Activated T-cell treated with anti-CD3 and anti-CD28 coated beads, Interleukin-2, amount 50 U/mL, for 72 hours (primary cell): ENCODE measurements at places on chromosomes 11 and 22. TPM values are rescaled to one million over a fixed set of nuclear protein-coding genes. Genes with fewer than 3 reads are reported as not detected.

DNA sequence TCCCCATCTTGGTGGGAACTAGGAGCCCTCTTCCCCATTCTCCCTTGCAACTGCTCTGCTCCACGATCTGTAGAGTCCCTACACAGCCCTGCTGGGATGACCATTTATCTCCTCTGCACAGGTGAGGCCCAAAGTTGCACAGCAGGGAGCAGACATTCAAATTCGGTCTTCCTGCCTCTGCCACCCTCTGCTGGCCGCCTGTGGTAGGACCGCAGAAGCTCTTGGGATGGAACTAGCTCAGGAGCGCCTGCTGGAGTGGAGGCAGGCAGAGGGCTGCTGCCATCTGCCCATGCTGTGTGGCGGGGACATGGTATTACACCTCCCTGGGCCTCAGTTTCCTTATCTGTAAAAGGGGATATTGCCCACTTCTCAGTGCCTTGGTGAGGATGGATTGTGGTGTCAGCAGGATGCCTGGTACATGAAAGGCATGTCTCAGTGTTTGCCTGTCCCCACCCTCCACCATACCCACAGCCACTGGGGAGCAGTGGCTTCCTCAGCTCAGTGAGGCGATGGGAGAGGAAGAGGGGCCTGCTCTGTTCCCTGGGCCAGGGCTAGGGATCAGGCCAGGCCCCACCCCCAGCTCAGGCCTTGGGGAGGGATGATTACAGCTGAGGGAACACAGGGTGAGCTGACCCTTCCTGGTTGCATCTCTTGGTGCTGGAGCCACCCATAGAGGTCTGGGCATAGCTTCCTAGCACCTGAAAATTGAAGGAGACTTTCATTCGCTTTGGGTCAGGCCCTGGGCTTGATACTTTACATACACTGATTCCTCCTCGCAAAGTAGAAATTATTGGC lies 11.3 kb upstream of the OMP start:
- no peak overlapping the region for H3K4me3 ChIP-seq
- H3K36me3 ChIP-seq: no peaks in the 10 kb centered on the region
- peak; percentile 79 for DNase-seq
- no peak overlapping the region for H3K27ac ChIP-seq
- H3K27me3 ChIP-seq: no peaks in the 10 kb centered on the region

DNA sequence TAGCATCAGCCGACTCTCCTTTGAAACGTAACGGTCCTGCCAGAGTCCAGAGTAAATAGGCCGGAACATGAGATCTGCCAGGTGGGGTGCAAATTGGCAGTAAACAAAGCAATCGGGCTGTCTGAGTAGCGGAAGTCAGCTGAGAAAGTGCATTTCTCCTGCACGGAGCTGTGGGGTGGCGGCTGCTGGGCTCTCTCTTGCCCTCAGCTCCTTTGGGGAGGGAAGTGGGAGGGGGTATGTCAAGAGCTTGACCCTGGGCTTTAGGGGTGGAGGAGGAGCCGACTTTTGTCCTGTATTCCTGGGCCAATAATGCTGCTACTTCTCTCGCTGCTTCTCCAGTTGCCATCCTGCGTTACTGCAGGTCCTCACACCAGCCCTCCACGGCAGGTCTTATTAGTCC lies 11.6 kb downstream of the GRIK4 start:
- H3K36me3 ChIP-seq: no peaks in the 10 kb centered on the region
- peaks cover 6% of the 10 kb centered on the region for H3K27me3 ChIP-seq
- H3K4me3 ChIP-seq: no peak overlapping the region
- no peak overlapping the region for H3K27ac ChIP-seq
- DNase-seq: no peak

- H3K4me1 ChIP-seq: peaks cover 49% of the 10 kb centered on the region
- no peak overlapping the region for H3K4me3 ChIP-seq
- H3K27ac ChIP-seq: no peak overlapping the region
- H3K27me3 ChIP-seq: no peaks in the 10 kb centered on the region
Observed at GRCh38 chr11:3885855-3886254, 30.4 kb downstream of the STIM1 start.

- peaks cover 47% of the 10 kb centered on the region for H3K4me1 ChIP-seq
- H3K36me3 ChIP-seq: no peaks in the 10 kb centered on the region
- H3K4me3 ChIP-seq: peak overlapping the region; percentile 99
Observed at GRCh38 chr22:49853981-49854831, 562 bp downstream of the ZBED4 start.

- H3K4me3 ChIP-seq: no peak overlapping the region
- H3K36me3 ChIP-seq: no peaks in the 10 kb centered on the region
- H3K4me1 ChIP-seq: peaks cover 7% of the 10 kb centered on the region
- DNase-seq: no peak
Observed at GRCh38 chr11:117303646-117304315, 12.3 kb downstream of the BACE1 start.

- H3K4me3 ChIP-seq: no peak overlapping the region
- no peaks in the 10 kb centered on the region for H3K4me1 ChIP-seq
- H3K36me3 ChIP-seq: no peaks in the 10 kb centered on the region
- H3K27ac ChIP-seq: no peak overlapping the region
Observed at GRCh38 chr22:47011131-47011858, 248.8 kb downstream of the TBC1D22A start.

DNA sequence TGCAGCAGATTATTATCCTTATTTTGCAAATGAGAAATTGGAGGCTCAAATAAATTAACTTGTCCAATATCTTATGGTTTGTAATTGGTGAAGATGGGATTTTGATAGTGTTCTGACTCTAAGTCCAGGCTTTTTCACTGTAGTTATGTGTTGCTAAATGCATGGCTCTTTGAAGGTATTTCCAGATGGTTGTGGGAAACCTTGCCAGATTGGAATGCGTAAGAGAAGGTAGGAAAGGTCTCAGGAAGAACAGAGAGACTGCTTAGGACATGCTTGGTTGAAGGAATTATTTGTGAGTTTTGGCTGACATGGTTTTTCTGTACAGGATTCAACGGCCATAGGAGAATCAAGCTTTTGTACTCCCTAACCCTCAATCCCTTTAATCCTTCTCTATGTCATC lies 108.6 kb downstream of the STIM1 start:
- peaks cover 89% of the 10 kb centered on the region for H3K4me1 ChIP-seq
- DNase-seq: no peak
- H3K4me3 ChIP-seq: no peak overlapping the region
- peaks cover 5% of the 10 kb centered on the region for H3K36me3 ChIP-seq

B4GALNT4 gene
- total RNA-seq: 2.7 TPM

GRCh38 chr11:93279851-93280347 lies 50.6 kb upstream of the DEUP1 start:
- H3K36me3 ChIP-seq: no peaks in the 10 kb centered on the region
- no peak overlapping the region for H3K4me3 ChIP-seq
- no peaks in the 10 kb centered on the region for H3K27me3 ChIP-seq

GRCh38 chr22:41684194-41684593 lies 4.5 kb downstream of the SNU13 start:
- H3K27ac ChIP-seq: peak overlapping the region; percentile 86
- DNase-seq: no peak
- H3K4me1 ChIP-seq: peaks cover 55% of the 10 kb centered on the region
- H3K36me3 ChIP-seq: peaks cover 11% of the 10 kb centered on the region
- H3K27me3 ChIP-seq: no peaks in the 10 kb centered on the region

DNA sequence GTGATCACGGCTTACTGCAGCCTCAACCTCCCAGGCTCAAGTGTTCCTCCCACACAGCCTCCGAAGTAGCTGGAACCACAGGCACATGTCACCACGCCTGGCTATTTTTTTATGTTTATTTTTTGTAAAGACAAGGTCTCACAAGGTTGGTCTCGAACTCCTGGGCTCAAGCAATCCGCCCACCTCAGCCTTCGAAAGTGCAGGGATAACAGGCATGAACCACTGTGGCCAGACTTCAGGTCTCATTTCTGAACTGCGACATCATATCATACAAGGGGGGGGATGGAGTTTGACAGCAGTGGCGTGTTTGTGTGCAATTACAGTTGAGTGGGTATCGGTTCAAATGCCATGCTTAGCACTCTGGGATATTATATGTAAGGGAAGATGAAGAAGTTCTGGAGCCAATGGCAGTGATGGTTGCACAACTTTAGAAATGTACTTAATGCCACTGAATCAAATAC lies 6.9 kb downstream of the NAALADL1 start:
- peak; percentile 13 for DNase-seq
- H3K36me3 ChIP-seq: no peaks in the 10 kb centered on the region
- no peaks in the 10 kb centered on the region for H3K27me3 ChIP-seq
- no peak overlapping the region for H3K27ac ChIP-seq

DNA sequence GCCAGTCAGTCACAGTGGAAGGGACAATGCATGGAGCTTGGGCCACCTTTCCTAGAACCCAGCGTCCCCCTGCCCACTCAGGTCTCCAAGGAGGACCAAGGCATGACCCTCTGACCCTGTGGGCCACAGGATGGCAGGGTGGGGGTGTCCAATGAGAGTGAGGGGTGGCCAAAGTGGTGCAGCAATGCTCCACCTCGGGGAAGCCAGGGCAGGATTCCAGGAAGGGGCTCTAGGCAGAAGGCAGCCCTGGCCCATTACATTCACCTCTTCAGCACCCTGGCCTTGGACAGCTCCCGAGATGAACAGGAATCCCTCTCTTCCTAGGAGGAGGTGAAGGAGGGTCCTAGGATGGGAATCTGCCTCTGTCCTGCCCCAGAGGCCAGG lies 597.5 kb downstream of the BRD1 start:
- H3K27me3 ChIP-seq: peaks cover 5% of the 10 kb centered on the region
- DNase-seq: no peak
- H3K36me3 ChIP-seq: no peaks in the 10 kb centered on the region
- H3K27ac ChIP-seq: no peak overlapping the region

- peaks cover 9% of the 10 kb centered on the region for H3K4me1 ChIP-seq
- H3K27ac ChIP-seq: no peak overlapping the region
- H3K27me3 ChIP-seq: no peaks in the 10 kb centered on the region
- no peak overlapping the region for H3K4me3 ChIP-seq
- no peaks in the 10 kb centered on the region for H3K36me3 ChIP-seq
Observed at GRCh38 chr22:17232406-17232805, 13.2 kb upstream of the ADA2 start.

OR5B17 gene
- total RNA-seq: not detected

- no peaks in the 10 kb centered on the region for H3K36me3 ChIP-seq
- H3K4me1 ChIP-seq: no peaks in the 10 kb centered on the region
- DNase-seq: no peak
- no peaks in the 10 kb centered on the region for H3K27me3 ChIP-seq
- H3K27ac ChIP-seq: no peak overlapping the region
Observed at GRCh38 chr11:130649801-130650200, 201.4 kb downstream of the ADAMTS15 start.

- no peak overlapping the region for H3K27ac ChIP-seq
- peaks cover 15% of the 10 kb centered on the region for H3K27me3 ChIP-seq
- H3K4me1 ChIP-seq: no peaks in the 10 kb centered on the region
- H3K4me3 ChIP-seq: no peak overlapping the region
- no peaks in the 10 kb centered on the region for H3K36me3 ChIP-seq
- DNase-seq: no peak
Observed at GRCh38 chr11:33451364-33451763, 194.2 kb downstream of the HIPK3 start.

GRCh38 chr11:10866893-10867331 lies 9.1 kb upstream of the ZBED5 start:
- H3K4me1 ChIP-seq: peaks cover 37% of the 10 kb centered on the region
- H3K27ac ChIP-seq: no peak overlapping the region
- H3K4me3 ChIP-seq: no peak overlapping the region
- no peak for DNase-seq
- H3K36me3 ChIP-seq: peaks cover 3% of the 10 kb centered on the region

DNA sequence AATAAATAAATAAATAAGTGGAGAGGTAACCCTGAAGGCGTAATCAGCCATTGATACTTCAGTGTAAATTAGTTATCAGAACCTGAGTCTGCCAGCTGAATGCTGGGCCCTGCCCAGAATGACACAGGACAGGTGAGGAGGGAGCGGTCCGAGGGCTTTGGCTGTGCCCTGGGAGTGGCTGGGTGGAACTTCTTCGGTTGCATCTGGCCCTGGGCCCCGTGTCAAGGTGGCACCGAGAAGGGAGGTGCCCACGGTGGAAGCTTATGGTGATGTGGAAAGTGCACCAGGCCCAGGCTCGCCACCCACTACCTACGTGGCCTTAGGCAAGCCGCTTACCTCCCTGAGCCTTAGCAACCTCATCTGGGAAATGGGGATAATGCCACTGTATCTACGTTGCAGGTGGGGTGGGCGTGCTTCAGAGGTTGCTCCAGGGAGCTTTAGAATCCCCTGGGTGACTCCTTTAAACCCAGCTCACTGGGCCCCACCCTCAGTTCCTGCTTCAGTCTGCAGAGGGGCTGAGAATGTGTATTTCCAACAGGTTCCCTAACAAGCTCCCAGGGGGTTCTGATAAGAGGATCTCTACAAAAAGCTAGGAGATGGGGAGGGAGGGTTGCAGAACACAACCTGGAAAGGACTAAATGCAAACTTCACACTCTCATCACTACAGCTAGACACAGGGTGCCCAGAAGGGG lies 38.8 kb downstream of the TXN2 start:
- H3K36me3 ChIP-seq: no peaks in the 10 kb centered on the region
- H3K4me1 ChIP-seq: peaks cover 49% of the 10 kb centered on the region
- no peak overlapping the region for H3K4me3 ChIP-seq
- no peak for DNase-seq

GRCh38 chr11:29956076-29956556 lies 60.7 kb downstream of the KCNA4 start:
- no peaks in the 10 kb centered on the region for H3K27me3 ChIP-seq
- DNase-seq: no peak
- no peak overlapping the region for H3K27ac ChIP-seq
- H3K36me3 ChIP-seq: peaks cover 3% of the 10 kb centered on the region

MS4A3 gene
- not detected for total RNA-seq

DNA sequence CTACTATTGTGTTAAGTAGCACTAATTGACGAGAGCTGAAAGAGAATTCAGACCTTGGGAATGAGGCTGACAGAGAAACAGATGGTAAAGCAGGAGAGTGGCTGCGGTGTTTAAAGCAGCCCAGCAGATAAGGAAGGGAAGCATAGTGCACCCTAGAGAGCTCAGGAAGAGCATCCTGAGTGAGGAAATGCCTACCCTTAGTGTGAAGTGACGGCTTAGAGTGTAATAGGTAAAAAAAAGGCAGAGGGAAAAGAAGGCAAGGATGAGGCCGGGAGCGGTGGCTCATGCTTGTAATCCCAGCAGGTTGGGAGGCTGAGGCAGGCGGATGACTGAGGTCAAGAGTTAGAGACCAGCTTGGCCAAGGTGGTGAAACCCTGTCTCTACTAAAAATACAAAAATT lies 22.4 kb upstream of the ETS1 start:
- peaks cover 59% of the 10 kb centered on the region for H3K4me1 ChIP-seq
- H3K36me3 ChIP-seq: peaks cover 7% of the 10 kb centered on the region
- no peak for DNase-seq
- no peaks in the 10 kb centered on the region for H3K27me3 ChIP-seq
- peak overlapping the region; percentile 78 for H3K4me3 ChIP-seq
